Esophagus squamous epithelium (tissue), 5 donors: ENCODE measurements at places on chromosomes 12 and 14.

DNA sequence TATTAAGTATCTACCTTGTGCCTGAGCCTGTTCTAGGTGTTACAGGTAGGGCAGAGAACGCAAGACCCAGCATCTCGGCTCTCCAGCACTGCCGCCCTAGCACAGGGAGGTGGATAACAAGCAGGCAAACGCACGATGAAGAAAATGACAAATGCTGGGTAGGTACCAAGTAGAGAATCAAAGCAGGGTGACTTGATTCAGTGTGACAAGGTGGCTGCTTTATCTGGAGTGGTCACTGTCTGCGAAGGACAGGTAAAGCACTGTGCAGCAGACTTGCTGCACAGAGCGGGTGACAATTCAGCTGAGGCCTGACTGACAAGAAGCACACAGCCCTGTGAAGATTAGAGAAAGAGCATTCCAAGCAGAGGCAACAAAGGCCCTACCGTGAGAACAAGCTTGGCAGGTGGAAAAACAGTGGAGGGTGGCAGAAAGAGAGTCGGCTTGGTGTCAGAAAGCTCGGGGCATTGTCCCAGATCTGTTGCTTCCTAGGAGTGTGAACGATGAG lies 12.9 kb downstream of the PRKCH start:
- DNase-seq, result no peak

DNA sequence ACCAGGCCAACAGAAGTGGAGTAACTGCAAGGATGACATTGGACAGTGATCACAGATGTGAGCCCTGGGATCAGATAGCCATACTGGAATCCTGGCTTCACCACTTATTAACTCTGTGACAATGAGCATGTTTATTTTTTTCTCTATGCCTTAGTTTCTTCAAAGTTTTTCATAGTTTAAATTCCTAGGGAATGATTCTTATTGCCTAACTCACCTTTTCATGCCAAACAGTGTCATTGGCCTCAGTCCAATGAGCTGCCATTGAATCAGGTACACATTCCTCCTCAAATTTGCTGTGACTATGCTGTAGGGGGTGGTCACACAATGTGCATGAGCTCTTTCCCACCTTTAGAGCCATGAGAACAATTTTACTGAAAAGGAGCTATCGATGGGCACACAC lies 342.3 kb downstream of the SYT1 start:
- DNase-seq, result no peak

DNA sequence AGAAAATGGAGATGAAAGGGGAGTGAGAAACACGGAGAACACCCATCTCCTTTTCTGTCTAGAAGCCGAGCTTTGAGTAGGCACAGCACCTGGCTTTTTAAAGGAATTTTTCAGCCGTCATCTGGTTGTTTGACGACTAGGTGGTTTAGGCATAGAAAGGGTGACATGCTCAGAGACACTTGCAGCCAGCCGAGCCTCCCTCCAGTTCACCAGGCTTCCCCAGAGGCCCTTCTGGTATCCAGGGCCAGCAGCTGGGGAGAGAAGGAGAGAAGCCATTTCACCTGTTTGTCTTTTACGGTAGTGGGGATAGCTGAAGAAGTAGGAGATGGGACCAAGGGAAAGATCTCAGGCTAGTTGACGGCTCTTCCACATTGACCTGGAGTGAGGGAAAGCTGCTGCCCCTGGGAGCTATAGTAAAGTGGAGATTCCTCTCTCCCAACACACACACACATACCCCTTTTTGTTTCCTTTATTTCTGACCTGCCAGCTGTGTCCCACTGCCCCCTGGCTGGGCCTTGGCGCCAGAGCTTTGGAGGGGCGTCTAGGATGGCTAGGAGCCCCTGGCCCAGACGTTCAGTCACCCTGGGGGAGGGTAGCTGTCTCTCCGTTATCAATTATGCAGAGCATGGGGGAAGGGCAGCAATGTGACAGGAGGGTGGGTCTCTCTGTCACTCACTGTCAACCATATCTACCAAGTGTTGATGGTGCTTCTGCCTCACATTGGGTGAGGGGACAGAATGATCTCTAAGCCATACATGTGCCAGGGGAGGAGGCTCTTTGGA lies 5.5 kb downstream of the MAP3K12 start:
- DNase-seq, result no peak

- DNase-seq, result no peak
Observed at GRCh38 chr12:90515199-90516175, 439.5 kb downstream of the CCER1 start.

- DNase-seq, result no peak
Observed at GRCh38 chr12:11431486-11431885, 36.1 kb upstream of the PRB2 start.

- no peak for DNase-seq
Observed at GRCh38 chr12:46389031-46389616, 16.6 kb upstream of the SLC38A2 start.

DNA sequence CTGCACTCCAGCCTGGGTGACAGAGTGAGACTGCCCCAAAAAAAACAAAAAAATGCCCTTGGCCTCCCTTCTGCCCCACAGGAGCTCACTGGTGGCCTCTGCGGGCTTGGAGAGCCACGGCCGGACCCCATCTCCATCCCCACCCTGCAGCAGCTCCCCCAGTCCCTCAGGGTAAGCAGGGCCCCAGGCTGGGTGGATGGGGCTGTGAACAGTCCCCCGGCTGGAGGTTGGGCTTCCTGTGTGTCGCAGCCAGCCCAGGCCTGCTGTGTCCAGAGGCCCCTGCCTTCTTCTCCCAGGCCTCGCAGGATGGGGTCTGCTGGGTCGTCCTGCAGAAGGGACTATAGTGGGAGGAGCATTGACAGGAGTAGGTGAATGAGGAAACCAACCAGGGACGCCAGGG lies 15.4 kb upstream of the PUS1 start:
- no peak for DNase-seq

DNA sequence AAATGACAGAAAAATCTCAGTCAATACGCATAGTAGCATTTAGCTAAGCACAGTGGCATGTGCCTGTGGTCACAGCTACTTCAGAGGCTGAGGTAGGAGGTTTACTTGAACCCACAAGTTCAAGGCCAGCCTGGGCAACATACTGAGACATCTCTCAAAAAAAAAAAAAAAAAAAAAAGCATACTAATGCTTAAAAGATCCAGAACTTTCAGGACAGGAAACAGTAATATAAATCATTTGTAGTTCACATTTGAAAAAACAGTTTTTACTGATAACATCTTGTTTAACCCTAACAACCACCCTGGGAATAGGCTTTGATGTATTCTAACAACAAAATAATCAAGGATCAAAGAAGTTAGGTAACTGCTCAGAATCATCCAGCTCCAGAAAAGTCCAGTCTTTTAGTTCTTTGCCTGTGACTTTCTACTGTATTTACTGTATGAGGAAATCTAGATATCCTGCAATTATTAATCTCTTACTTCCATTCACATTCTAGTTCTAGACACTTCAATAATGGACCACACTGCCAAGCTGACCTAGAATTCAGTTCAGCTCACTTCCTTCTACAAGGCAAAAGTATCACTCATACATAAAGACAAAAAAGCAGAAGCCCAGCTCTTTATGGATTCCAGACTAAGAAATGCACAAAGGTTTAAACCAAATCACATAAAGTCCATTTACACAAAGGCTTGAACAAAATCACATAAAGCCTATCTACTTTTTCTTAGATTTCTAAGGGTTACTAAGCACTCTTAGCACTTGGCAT lies 28.5 kb downstream of the PAWR start:
- DNase-seq, result no peak

DNA sequence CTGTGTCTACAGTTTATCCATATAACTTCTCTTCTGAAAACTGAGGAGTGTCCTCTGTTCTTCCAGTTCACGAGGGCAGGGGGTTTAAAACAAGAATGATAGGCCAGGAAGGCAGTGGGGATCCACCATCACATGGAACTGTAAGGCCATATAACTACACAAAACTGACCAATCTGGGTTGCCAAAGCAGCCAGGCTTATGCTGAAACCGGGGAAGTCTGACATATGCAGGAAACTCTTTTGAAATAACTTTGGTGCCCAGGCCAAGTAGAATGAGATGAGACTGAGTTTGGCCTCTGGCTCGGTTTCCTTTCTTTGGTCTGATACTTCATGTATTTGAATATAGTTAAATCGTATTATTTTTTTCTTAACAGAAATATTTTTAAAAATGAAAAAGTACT lies 18.0 kb upstream of the ATF1 start:
- no peak for DNase-seq

DNA sequence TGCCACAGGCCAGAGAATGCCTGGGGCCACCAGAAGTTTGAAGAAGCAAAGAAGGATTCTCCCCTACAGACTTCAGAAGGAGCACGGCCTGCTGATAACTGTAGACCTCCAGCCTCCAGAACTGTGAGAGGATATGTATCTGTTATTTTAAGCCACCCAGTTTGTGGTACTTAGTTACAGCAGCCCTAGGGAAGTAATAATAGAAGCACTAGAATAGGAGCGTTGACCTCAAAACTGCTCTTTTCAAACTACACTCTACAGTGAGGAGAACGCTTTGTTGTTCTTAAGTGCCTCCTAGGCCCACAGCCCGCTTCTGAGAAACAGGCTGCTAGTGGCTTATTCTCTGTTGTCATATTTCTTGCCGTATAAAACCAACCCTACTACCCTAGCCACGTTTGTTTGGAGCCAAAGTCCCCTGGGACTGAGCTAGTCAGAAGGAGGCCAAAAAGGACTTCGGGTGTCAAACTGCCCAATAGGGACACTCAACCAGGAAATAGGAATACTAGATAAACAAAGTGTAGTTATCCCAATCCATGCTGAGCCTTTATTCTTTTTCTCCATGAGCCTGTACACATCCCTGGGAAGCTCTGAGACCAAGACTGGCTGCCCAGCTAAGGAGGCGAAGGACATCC lies 38.5 kb upstream of the FRS2 start:
- DNase-seq, result no peak

DNA sequence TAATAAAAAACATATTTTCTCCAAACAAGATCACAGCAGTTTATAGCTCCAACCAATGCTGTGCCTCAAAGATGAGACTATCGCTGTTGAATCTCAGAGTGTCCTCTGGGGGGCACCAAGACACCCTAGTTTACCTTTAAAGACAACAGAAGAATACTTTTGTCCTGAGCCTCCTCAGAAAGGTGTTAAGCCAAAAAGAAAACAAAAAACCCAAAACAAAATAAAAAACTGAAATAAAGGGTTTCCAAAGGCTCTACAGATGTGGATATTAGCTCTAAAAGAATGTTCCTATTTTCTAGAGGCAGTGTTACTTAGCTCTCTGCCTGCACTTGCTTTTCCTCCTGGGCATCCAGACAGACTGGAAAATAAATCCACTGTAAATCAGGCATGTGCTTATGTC lies 86.9 kb upstream of the TTC7B start:
- DNase-seq, result no peak

DNA sequence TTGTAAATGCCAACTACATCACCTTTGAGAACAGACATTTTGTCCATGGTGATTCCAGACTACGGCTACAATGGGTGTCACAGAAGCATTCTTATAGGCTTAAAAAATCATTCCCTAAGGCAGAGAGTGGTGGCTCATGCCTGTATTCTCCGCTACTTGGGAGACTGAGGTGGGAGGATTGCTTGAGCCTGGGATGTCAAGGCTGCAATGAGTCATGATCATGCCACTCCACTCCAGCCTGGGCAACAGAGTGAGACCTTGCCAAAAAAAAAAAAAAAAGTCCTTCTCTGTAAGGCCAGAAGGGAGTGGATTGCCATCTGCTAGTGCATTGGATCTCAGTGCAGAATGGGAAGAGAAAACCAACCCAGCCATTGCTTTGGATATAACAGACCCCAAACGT lies 522.5 kb downstream of the VRK1 start:
- DNase-seq, result no peak

- DNase-seq, result no peak
Observed at GRCh38 chr12:20832911-20833310, 22.4 kb downstream of the SLCO1B3 start.

DNA sequence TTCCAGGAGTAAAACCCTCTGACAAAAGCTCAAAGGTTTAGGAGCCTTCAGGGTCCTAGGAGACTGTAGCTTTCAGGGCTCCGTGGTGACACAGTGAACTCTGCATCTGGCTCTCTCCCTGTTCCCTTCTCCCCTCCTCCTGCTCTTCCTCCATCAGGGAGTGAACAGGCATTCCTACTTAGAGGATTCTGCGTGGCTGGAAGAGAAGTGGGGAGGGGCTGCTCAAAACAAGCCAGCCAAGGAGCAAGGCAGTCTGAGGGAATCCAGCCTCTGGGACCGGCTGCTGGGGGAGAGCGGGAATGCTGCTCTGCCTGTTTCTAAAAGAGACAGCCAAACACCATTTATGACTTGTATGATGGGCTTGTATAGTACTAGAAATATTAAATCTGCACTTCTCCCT lies 49.5 kb downstream of the RBMS2 start:
- no peak for DNase-seq

DNA sequence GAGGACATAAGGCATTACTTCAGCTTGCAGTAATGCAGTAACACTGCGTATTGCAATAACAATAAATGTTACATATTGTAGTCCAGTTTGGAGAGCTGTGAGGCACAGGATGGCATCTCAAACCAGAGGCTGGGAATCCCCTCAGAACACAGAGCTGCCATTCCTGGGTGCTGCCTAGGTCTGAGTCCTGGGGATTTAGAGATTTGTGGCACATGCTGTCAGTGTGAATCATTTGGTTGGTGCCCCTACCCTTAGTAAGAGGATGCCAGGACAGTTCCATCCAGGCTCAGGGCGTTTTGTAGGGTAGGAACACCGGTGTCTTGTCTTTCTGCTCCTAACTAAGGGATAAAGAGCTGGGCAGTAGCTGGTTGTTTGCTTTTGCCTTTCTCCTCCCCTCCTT lies 22.5 kb downstream of the ZFHX2 start:
- DNase-seq, result no peak

DNA sequence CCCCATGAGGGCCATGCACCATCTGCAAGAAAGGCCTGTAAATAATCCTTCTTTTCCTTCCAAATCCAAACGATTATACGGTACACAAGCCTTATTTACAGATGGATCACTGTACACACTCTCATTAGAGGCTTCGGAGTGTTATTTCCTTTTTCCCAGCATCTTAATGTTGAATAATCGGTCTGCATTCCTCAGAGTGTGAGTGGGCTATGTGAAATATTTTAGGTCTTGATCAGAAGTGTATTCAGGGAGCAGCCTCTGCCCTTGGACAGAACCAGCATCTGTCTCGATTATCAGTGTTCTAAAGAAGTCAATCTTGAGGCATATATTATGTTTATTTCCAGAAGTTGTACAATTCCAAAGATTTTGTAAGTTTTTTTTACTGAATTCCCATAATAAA lies 340.6 kb downstream of the SEC23A start:
- no peak for DNase-seq

DNA sequence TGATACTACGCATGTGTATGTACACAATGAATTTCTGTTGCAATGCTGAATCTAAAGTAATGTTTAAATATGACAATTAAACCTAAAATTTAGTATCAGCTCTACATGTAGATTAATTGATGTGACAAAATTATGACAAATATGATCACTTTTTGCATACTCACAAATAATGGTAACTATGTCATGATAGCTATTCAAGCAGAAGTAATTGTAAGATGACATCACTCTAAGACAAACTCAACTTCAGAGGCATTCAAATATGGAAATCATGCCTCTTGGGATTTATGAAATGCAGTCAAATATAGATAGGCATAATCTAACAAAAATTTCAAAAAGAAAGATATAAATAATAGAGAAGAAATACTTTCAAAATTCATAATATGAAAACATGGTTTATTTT lies 571.7 kb upstream of the LRFN5 start:
- no peak for DNase-seq
